ENCODE measurements at places on chromosomes 4 and X.

DNA sequence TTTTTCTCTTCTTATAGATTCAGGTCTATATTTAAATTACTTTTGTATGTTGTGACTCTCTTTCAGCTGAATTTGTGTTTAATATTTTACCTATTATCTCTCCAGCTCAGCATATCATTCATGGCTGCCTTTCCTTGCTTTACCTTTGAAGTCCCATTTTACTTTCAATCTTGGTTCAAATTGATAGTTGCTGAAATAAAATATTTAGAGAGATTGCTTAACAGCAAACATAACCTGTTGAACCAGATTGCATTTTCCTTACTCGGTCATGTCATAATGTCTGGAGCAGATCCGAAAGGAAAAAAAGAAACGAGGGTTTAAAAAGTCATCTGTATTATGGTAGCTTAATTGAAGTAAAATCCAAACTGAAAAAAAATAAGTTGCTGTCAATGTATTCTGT is 94.1 kb downstream of the IL1RAPL2 start:
- no peak for DNase-seq

DNA sequence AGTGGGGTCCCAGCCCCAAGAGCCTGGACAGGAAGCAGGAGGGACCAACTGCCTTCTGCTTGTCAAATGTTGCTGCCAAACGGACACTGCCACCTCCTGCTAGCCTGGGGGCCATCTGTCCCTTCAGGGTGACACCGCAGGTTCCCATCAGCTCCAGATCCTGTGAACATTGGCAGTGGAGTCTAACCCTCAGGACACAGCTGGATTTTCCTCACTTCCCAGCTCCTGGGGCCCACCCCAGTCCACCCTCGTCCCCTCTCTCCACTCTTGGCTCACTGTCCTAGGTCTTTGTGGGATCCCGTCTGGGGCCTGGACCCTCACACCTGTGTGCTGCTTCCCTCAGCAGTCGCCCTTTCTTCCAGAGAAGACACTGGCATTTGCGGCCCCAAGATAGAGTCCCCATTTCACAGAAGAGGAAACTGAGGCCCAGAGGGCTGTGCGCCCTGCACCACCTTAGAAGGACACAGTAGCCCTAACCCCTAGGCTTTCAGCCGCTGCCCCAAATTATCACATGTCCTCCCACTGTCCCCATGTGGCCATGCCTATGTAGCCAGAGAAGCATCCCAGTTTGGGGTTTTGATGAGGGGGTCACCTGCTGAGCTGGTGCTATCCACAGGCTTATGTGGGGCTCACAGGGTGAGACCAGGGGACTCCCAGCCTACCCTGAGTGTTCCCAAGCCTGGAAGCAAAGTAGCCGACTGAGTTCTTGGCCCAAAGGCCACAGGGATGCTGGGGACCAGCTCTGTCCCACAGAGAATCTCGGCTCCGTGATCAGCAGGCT is 20.1 kb downstream of the PPP2R2C start:
- peak; percentile 12 for DNase-seq

GRCh38 chrX:14015294-14015693 is 14.4 kb downstream of the GEMIN8 start:
- no peak for DNase-seq

- no peak for DNase-seq
Measured at GRCh38 chrX:112865464-112866025, 24.9 kb upstream of the AMOT start.

DNA sequence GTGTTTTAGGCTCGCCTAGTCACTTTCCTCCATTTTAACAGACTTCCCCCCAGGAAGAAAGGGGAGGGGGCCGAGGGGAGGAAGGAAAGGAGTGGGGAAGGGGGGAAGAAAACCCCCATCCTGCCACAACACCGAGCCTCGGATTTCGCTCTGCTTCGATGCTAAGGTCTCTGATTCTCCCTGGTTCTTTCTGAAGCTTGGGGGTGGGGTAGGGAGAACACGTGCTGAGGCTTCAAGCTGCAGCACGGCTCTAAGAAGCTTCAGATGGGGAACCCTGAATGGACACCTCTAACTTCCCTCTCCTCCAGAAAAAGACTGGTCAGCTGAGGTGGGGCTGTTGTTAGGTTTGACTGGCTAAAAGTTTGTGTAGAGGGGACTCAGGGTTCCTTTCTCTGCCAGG is 61.8 kb downstream of the RHOH start:
- DNase-seq: no peak

DNA sequence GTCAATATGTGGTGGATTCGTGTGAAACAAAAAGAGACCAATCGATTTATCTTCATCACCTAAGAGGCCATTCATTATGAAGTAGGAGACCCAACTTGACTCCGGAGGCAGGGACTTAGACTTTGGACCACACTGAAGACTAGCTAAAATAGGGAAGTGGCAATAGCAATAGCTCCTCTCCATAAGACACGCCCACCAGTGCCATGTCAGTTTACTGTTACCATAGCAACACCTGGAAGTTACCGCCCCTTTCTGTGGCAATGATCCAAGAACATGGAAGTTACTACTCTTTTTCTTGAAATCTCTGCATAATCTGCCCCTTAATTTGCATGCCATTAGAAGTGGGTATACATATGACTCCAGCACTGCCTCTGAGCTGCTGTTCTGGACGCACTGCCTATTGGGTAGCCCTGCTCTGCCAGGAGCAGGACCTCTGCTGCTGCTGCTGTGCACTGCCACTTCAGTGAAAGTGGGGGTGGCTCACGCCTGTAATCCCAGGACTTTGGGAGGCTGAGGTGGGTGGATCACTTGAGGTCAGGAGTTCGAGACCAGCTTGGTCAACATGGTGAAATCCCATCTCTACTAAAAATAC is 163.2 kb downstream of the PRKX start:
- no peak for DNase-seq

GRCh38 chr4:156771171-156771837 is 200.3 kb downstream of the PDGFC start:
- DNase-seq: no peak

GRCh38 chr4:17093481-17093880 is 195.0 kb upstream of the LDB2 start:
- no peak for DNase-seq

DNA sequence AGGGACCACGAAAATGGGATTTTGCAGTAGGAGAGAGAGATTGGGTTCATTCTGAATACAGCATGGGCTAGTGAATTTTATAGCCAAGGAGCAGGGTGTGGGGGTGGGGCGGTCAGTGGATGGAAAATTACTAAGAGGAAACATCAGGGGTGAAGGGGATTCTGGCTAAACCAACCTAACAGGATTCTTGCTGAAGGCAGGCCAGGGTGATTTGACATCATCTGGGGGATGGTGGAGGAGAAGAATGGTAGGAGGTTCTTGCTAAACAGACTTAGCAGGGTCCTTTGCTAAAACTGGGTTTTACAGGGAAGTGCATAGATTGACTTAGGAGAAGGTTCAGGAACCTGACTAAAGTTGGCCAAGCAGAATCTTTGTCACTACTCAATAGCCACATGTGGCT is 91.9 kb downstream of the DNAAF6 start:
- DNase-seq: no peak

GRCh38 chrX:13966793-13967125 is 62.9 kb downstream of the GEMIN8 start:
- no peak for DNase-seq

- no peak for DNase-seq
Measured at GRCh38 chrX:155246748-155247147, 17.5 kb downstream of the RAB39B start.

DNA sequence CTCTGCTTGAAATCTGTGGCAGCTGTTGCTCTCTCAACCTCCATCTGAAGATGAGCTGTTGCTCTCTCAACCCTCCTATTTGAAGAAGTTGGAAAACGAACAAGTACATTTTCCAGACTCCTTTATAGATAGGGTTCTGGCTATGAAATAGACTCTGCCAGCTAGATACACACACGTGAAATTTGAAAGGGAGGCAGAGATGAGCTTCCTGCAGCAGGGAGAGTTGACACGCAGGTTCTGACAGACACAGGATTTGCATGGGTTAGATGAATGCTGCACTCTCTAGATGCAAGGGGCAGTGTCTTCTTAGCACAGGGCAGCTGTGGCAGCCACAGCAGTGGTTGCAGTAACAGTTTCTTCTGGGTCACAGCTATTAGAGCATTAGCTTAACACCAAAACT is 8.0 kb upstream of the PYURF start:
- DNase-seq: no peak

- DNase-seq: no peak
Measured at GRCh38 chr4:8274765-8275547, 5.4 kb downstream of the HTRA3 start.

DNA sequence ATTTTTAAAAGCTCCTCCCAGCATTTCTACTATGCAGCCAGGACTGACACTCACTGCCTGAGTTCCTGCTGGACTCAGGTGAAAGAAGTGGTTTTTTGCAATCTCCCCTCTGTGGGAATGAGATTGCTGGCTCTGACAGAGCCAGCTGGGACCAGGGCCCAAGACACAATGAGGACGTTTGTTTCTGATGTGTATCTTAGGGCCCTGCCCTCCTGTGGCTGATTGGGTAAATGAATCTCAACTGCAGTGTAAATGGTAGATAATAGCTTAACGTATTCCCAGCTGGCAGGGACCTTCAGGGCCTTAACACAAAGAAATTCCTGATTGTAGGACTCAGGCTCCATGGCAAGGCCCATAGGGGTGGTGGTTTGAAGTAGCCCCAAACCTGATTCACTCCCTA is 85.8 kb upstream of the PRPS1 start:
- no peak for DNase-seq

DNA sequence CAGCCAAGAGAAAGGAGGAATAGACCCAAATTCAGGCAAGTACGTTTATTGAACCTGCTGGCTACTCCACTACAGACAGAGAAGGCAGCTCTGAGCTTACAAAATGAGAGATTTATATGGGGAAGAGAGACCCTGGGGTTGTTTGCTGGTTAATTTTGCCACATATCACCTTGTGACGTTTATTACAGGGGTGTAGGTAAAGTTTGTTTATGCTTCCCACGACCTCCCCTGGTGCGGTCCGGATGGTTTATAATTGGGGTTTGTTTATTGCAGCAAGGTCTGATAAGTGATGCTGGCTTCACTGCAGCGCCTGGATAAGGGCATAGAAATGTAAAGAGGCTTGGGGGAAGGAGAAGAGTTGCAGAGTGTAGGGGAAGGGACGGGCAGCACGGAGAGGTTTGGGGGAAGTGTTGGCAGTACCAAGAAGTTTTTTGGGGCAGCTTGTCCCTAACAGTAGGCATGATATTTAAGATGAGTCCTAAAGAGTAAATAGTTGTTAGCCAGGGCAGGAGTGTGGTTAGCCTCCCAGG is 12.6 kb downstream of the BEX1 start:
- no peak for DNase-seq

GRCh38 chr4:38728631-38729141 is 54.1 kb downstream of the TLR10 start:
- DNase-seq: no peak

DNA sequence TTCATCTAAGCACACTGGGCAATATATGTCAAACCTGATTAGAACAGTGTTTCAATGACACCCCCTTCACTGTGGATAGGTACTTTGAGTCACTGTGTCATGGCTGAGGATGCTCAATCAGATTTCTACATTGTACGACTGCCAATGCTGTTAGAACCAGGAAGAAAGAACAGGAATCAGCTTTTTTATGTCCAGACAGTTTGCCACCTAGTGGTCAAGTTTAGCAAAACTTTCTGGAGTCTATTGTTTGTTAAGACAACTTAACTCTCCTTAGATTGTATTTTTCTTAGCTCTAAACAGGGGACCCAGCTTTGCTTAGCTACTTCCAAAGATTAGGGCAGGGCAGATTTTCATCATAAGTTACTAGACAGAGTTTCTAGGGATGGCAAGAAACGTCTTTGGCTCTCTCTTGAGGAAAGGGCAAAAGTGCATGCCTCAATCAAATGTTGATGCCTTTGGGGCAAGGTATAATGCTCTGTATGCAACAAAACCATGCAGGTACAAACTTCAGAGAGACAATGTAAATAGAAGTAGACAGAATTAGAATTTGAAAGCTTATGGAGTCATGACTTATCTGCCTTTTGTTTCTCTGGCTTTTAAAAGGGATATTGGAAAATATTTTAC is 40.5 kb upstream of the BMP3 start:
- DNase-seq: no peak

DNA sequence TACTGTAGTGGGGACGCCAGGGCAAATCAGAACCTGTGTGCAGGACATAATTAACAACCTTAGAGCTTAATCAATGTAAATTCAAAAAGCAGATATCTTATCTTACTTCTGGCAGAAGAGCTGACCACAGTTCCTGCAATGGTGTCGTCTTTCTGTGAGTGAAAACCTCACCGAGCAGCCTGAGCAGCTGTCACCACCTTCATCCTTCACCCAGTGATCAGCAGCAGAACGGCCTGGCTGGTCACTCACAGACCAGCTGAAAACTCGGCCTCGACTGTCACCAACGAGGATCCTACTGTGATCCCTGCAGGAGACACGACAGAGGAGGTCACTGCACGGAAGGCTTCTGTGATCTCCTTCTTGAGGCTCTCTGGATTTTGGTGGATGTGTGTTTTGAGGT is 94.2 kb downstream of the CDS1 start:
- DNase-seq: no peak

DNA sequence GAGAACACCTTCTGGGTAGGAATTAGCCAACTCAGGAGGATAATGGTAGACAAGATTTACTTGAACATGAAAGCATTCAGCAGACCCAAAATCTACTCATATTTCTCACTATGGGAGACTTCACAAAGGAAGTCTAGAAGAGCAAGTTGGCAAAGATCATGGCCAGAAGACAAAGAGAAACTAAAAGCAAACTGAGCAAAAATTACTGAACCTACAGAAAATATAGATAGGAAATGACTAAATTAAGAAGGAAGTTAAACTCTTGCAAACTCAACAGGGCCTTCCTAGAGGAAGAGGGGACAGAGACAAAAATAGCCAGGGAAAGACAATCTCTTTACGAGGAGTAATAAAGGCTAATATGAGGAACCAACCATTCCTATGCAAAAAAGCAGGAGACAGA is 18.7 kb downstream of the CORIN start:
- no peak for DNase-seq

All from activated naive CD8-positive, alpha-beta T cell treated with anti-CD3 and anti-CD28 coated beads, Interleukin-2, amount 10 ng/mL, durations not matched to agents 7 days and 5 days (primary cell).